Islet precursor cell (in vitro differentiated cells): ENCODE measurements at places on chromosomes 7 and 10.

- DNase-seq = no peak
Measured at GRCh38 chr10:60759181-60759580, 19.1 kb upstream of the CDK1 start.

DNA sequence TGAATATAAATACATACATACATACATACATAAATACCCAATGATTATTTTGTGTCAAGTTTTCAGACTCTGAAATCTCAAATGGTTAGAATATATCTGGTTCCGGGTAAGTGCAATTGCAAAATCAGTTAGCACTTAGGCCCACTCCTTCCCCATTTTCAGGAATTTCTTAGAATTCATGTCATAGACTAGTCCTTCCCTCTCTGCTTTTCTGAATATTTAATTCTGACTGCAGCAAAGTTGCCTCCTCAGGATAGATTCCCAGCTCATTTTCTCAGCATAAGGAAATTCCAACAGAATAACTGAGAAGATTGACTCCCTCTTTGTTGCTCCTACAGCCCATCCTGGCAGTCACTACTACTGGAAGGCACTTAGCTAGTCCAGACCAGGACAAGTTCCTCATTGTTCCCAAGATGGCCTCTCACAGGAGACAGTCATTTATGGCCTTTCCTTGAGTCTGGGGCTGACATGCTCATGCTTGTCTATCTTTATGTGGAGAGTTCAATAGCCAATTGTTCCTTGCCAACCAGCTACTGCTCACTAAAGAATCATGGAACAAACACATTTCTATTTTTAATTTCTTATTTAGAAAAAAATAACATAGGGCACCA, 142.9 kb upstream of the ITGB1 start:
- DNase-seq = peak; percentile 79

- no peak for DNase-seq
Measured at GRCh38 chr10:113646336-113647201, 17.3 kb downstream of the NRAP start.

DNA sequence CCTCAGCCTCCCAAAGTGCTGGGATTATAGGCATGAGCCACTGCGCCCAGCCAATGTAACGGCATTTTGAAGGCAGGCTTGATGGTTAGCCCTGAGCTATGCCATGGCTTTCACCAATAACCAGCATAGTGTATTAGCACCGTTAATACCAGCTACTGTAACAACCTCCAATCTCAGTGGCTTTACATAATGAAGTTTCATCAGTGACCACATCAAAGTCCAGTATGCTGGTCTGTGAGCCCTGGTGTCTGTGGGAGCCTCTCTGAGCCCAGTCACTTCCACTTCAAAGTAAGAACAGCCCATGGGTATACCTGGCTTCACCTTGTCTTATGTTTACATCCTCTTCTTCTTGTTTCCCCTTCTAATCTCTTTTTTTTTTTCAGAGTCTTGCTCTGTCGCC, 11.6 kb upstream of the ZDHHC4 start:
- DNase-seq = no peak

GRCh38 chr7:86600506-86601290, 43.0 kb upstream of the GRM3 start:
- peak; percentile 67 for DNase-seq

- no peak for DNase-seq
Measured at GRCh38 chr7:4748231-4748681, 27.2 kb upstream of the AP5Z1 start.

DNA sequence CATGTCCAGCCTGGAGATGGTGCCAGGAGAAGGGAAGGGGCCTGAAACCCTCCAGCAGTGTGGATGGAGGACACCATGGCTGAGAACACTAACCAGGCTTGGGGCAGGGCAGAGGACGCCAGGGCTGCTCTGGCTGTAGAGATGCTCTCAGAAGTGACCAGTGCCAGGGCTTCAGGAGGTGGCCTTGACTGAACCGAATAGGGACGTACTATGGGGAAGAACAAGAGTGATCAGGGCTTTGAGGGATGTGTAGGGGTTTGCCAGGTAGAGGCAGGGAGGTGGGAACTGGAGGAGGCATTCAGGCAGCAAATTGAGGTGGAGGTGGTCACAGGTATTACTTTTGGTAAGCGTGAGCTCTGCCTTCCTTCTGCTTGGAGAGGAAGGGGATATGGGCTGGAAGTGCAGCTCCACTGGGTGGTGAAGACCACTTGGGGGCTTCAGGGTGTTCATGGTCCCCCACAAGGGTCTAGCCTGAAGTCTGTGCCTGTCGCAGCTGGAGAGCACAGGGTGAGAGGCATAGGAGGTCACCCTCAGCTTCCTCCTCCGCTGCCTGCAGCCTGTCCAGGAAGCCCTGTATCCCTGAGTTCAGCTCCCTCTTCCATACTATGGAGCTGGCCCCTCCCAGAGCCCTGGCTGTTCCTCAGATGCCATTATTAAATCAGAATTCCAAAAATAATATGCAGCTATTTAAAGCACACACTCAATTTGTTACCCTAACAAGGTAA, 27.8 kb downstream of the ADCY1 start:
- DNase-seq = no peak

- DNase-seq = peak; percentile 57
Measured at GRCh38 chr10:91552274-91553095, 80.4 kb downstream of the PPP1R3C start.

DNA sequence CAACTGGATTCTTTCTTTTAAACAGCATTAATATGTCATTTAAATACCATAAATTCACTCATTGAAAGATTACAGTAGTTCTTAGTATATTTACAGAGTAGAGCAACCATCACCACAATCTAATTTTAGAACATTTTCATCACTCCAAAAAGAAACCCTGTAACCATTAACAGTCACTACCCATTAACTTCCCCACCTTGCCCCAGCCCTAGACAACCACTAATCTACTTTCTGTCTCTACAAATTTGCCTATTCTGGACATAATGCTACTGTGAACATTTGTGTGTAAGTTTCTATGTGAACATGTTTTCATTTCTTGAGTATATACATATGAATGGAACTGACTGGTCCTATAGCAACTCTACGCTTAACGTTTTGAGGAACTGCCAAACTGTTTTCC, 42.4 kb downstream of the P4HA1 start:
- no peak for DNase-seq

- no peak for DNase-seq
Measured at GRCh38 chr10:75350791-75351190, 50.8 kb downstream of the ZNF503 start.

DNA sequence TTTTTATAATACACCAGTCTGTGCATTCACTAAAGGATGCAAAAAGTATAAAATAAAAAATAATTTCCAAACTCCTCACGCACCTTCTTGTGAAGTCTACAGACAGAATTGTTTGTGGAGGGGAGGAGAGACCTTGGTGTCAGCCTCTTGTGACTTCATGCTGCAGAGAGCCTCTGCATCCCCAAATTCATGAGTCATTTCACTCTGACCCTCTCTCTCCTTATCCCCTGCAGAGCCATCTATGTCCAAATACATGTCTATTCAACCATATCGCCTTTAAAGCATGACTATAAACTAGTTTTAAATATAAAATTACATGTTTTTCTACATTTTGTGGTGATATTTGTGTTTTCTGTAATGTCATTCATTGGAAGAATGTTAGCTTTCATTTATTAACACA, 6.0 kb downstream of the CREB5 start:
- no peak for DNase-seq

- peak; percentile 7 for DNase-seq
Measured at GRCh38 chr10:49373361-49373760, 22.5 kb downstream of the DRGX start.

GRCh38 chr7:16264823-16265804, 156.2 kb downstream of the CRPPA start:
- DNase-seq = no peak
